Activated naive CD8-positive, alpha-beta T cell treated with anti-CD3 and anti-CD28 coated beads, Interleukin-2, amount 10 ng/mL, durations not matched to agents 7 days and 5 days (primary cell): ENCODE measurements at places on chromosomes 2 and 18. TPM values are rescaled to one million over a fixed set of nuclear protein-coding genes. Genes with fewer than 3 reads are reported as not detected.

GRCh38 chr2:111896576-111896975, 1.8 kb upstream of the MERTK start:
- DNase-seq = no peak

The EMILIN1 gene
- 1.2 TPM for total RNA-seq

The ALPP gene
- not detected for total RNA-seq

The PLGLB2 gene
- total RNA-seq = 2.4 TPM

DNA sequence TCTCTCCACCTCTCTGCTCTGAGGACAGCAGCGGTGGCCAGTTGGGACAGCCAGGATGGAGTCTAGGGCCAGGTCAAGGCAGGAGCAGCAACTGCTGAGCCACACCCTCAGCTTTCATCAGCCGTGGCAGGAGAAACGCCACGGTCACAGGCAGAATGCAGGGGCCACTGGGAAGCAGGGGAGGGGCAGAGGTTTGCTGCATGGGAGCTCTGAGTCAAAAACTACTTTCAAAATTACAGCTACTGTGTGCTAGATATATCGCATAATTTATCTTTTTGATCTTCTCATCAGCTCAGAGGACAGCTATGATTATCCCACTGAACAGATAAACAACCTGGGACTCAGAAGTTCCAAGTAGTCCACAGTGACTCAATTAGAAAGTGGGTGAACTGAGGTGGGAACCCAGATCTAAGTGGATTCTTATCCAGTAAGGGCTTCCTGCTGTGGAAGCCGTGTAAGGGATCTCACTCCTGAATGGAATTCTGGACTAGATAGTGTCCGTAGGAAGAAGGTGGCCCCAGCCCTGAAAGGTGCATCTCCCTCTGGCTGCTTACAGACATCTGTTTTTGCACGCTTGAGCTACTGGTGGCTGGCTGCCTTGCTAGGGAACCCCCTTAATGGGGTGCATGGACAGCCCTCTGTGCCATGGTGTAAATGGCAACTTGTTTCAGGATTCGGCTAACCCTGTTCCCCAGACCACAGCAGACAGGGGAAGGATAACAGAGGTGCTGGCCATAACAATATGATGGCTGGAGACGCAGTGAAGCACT, 194.6 kb upstream of the SMAD2 start:
- no peak for DNase-seq
